ENCODE measurements at places on chromosomes 16 and 17.

GRCh38 chr16:13921328-13921727 is 1.4 kb downstream of the ERCC4 start:
- DNase-seq, result no peak

GRCh38 chr16:78727536-78727935 is 628.1 kb downstream of the WWOX start:
- no peak for DNase-seq

DNA sequence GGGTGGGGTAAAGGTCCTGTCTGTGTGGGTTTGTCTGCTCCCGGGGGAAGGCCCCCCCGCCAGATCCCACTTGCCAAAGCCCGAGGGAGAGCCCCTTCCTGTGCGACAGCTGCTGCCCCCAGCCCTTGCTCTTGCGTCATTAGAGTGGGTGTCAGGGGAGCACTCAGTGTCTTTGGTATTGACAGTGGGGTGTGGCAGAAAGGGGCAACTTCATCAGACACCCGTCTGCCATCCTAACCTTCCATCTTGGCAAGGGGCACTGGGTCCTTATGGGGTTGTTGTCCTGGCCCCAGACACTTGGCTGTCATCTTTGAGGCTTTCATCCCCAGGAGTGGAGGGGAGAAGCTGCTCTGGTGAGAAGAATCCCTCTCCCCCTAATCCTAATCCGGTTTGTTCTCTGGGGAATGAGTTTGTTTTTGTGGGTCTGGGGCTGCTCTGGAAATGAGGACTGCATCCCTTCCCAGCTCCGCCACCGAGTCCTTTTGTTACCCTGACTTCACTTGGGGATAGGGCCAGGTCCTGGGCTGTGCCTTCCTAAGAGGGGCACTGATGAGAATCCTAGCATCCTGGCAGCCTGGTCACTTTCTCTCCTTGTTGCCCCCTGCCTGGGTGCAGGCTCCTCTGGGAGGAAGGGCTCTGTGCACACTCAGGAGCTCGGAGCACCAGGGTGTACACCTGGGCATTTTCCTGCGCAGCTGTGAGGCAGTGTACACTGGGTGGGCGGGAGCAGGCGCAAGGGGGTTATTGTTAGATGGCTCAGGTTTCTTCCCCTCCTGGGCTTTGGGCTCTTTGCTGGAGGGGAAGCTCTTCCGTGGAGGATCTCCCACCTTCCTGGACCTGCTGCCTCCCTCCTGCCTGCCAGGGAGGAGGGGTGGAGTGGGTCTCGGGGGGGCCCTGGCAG is 21.1 kb downstream of the GJD3 start:
- no peak for DNase-seq

GRCh38 chr17:50118076-50118827 is 11.7 kb downstream of the SAMD14 start:
- DNase-seq, result no peak

DNA sequence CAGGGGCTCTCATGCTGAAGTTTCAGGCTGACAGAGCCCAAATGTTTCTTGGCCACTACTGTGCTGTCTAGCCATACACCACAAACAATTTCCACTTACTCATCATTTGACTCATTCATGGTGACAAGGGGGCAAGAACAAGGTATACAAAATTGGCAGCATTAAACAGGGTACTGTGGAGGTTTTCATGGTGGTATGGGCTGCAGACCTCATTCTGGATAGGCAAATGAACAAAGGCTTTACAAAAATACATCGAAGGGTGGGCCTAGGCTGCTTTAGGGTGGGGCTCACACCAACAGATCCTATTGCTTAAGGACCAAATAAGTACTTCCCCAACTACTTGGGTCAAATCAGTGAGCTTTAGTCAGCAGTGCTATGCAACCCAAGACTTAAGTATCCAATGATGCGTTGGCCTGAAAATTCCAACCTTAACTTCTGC is 53.0 kb downstream of the N4BP1 start:
- no peak for DNase-seq

Measured in A673 (cell line).